Activated CD8-positive, alpha-beta memory T cell treated with anti-CD3 and anti-CD28 coated beads for 1 hour (primary cell): ENCODE measurements at places on chromosomes 2 and 18.

- DNase-seq = no peak
Observed at GRCh38 chr2:192146069-192147015, 48.4 kb downstream of the TMEFF2 start.

DNA sequence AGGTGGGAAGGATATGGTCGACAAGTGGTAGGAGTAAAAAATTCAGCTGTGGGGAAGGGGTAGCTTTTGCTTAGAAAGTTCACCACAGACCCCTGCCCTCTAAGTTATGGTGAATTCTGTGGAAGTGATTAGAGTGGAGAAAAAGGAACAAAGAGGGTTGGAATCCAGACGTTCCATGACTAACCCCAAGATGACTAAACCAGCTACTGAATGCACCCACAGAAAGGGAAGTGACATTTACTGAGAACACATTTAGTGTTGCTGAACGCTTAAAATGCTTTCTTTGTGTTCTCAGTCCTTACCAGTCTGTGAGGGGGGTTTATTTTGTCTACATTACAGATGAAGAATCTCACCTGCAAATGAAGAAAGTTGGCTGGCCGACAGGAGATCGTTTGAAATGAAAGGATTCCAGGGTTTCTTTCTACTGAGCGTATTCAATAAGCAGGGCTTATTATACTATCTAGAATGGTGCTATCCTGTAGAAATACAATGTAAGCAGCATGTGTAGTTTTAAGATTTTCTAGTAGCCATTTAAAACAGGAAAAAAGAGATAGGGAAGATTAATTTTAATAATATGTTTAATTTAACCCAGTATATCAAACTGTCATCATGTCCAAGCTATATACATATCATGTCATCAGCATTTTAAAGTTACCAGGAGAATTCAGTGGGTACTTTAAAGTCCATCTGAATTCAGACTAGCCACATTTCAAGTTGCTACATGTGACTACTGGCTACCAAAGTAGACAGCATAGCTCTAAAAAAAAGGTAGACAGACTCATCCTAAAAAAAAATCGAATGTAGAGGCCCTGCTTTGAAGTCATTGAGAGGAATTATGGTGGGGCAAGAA, 60.1 kb downstream of the LIMS1 start:
- DNase-seq = no peak

GRCh38 chr18:36590621-36591580, 237.9 kb downstream of the TPGS2 start:
- DNase-seq = no peak

GRCh38 chr2:233474308-233475160, 92.0 kb downstream of the USP40 start:
- no peak for DNase-seq
